ENCODE measurements at places on chromosomes 2 and 18.
A peak's percentile ranks its signal among the peaks of the same experiment; 100 is the strongest.

GRCh38 chr18:70044632-70045031 lies 97.0 kb upstream of the CD226 start:
- peak; percentile 68 for DNase-seq

DNA sequence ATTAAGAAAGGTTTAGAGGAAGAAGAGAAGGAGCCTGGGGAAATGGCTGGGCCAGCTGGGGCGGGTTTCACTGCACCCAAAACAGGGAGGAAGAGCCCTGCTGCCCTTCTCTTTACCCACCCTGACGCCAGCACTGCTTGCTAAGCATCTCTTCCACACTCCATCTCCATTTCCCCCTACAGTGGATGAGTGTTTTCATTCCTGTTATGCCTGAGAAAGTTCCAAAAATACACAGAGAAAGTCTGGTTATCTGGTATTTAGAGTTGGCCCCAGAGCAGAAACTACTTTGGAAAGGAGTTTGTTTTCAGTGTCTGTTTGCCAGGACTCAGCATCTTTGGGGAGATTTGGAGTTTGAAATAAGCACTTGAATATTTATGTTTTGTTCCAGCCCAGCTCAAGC lies 451.0 kb downstream of the SLC4A3 start:
- peak; percentile 49 for DNase-seq

- DNase-seq, result no peak
These were observed 232.1 kb downstream of the LOXHD1 start for GRCh38 chr18:46424898-46425297.

- no peak for DNase-seq
These were observed 69.2 kb downstream of the SS18 start for GRCh38 chr18:26021061-26021754.

GRCh38 chr18:80171054-80171872 lies 62.2 kb downstream of the ADNP2 start:
- DNase-seq, result no peak

DNA sequence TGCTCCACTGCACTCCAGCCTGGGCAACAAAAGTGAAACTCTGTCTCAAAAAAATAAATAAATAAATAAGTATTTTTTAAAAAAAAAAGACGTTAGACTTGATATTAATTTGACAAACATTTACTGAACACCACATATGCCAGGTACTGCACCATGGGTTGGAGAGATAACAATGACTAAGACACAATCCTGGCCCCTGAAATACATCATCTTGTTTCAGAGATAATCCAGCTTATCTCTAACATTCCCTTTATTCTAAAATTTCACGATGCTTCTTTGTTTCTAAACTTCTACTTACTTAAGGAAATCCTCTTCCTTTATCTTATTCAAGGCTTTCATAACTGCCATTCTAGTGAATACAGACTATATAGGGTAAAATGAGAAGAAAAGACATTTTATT lies 55.0 kb upstream of the PEX13 start:
- DNase-seq, result no peak

- DNase-seq, result no peak
These were observed 367.1 kb downstream of the GPD2 start for GRCh38 chr2:156803243-156803642.

GRCh38 chr2:122100756-122101155 lies 345.3 kb downstream of the TSN start:
- DNase-seq, result no peak

GRCh38 chr2:227703280-227703732 lies 14.5 kb downstream of the SLC19A3 start:
- no peak for DNase-seq

GRCh38 chr2:169765523-169765922 lies 31.9 kb downstream of the KLHL23 start:
- peak; percentile 51 for DNase-seq

- peak; percentile 67 for DNase-seq
These were observed 296.9 kb downstream of the SATB2 start for GRCh38 chr2:199160677-199161465.

DNA sequence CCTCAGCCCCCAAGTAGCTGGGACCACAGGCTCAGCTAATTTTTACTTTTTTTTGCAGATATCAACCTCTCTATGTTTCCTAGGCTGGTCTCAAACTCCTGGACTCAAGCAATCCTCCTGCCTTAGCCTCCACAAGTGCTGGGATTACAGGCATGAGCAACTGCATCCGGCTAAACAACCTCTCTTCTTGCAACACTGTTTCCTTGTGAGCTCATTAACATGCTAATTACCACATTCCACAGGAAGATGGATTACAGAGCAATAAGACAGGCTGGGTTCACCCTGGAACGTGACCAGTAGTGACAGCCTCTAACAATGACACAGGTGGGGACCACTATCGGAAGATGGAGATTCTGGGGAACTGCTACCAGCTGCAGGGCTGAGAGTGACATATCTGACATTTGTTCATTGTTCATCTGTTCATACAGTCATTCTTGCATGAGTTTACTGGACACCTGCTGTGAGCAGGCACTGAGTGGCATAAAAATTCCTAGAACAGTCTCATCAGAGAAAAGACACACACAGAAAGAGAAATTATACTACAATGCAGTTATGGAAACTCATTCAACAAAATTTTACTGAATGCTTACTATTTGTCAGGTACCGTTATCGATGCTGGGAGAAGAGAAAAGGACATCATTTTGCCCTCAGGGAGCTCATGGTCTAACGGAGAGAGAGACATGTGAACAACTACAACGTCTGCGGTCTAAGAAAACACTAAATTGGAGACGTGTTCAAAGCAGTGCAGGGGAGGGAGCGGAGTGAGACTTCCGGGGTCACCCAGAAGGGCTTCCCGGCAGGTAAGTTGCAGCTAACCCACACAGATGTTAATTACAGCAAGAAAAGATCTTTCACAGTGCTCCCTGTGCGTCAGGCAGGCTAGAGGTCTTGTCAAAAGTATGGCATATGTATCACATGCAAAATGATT lies 37.6 kb downstream of the PROC start:
- no peak for DNase-seq

DNA sequence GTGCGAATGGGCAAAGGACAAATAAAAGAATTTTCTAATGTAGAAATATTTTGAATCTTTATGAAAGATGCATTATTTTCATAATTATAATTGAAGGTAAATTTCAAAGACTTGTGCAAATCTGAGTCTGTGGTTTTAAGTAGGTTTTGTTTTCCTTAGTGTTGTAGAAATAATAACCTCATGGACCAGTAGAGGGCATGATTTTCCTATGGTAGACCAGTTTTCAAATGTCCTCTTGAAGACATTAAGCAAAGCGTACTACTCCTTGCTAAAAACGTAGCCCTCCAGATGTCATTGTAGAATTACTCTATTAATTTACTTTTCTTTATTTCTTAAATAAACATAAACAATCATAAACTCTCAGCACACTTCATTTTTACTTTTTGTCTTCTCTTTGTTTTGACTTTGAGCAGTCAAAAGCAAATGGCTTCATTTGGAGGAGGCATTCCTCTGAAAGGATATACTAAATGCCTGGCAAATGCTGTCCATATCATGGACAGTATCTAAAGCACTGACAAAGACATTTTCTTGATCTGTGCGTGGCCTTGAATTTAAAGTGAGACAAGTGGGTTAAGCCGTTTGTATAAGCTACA lies 85.8 kb upstream of the FAM237A start:
- peak; percentile 35 for DNase-seq

DNA sequence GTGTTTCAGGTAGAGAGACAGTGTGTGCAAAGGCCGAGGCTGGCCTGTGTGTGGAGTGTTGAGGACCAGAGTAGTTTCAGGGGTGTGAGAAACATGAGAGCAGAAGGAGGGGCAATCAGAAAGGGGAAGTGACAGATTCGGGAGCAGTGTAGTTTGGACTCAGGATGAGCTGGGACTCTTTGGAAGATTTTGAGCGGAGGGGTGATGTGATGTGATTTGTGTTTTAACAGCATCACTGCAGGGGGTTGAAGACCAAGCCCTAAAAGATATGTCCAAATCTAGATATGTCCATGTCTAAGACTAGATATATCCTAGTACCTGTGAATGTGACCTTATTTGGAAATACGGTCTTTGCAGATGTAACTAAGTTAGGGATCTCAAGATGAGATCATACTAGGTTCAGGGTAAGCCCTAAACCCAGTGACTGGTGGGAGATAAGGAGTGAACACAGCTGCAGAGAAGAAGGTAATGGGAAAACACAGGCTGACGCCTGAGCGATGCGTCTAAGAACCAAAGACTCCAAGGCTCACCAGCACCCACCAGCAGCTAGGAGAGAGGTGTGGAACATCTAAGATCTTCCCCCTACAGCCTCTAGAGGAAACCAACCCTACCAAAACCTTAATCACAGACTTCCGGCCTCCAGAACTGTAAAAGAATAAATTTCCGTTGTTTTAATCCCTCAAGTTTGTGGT lies 38.5 kb upstream of the MYO3B start:
- DNase-seq, result no peak

DNA sequence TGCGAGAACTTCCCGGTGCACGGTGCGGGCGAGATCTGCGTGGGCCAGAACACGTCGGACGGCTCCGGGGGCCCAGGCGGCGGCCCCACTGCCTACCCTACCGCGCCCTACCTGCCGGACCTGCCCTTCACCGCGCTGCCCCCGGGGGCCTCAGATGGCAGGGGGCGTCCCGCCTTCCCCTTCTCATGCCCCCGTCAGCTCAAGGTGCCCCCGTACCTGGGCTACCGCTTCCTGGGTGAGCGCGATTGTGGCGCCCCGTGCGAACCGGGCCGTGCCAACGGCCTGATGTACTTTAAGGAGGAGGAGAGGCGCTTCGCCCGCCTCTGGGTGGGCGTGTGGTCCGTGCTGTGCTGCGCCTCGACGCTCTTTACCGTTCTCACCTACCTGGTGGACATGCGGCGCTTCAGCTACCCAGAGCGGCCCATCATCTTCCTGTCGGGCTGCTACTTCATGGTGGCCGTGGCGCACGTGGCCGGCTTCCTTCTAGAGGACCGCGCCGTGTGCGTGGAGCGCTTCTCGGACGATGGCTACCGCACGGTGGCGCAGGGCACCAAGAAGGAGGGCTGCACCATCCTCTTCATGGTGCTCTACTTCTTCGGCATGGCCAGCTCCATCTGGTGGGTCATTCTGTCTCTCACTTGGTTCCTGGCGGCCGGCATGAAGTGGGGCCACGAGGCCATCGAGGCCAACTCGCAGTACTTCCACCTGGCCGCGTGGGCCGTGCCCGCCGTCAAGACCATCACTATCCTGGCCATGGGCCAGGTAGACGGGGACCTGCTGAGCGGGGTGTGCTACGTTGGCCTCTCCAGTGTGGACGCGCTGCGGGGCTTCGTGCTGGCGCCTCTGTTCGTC lies 1.7 kb downstream of the FZD7 start:
- no peak for DNase-seq

GRCh38 chr2:71674158-71674851 lies 220.9 kb downstream of the DYSF start:
- DNase-seq, result no peak

DNA sequence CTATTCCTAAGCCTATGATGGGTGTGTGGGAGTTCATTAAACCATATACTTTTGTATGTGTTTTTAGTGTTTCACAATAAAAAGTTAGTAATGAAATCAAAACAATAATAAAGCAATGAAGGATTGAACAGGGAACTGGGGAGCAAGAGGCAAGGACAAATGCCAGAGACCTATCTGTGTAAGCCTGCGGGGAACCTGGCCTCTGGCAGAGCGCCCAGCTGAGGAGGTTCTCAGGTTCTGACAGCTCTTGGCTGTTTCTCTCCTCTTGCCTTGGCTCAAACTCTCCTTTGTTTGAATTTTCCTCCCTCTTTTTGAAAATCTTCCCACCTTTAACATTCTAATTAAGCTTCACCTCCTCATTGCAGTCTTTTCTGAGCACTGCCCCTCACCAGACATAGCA lies 200.0 kb upstream of the NCKAP5 start:
- peak; percentile 52 for DNase-seq
